ENCODE measurements at places on chromosomes 6 and 20.

DNA sequence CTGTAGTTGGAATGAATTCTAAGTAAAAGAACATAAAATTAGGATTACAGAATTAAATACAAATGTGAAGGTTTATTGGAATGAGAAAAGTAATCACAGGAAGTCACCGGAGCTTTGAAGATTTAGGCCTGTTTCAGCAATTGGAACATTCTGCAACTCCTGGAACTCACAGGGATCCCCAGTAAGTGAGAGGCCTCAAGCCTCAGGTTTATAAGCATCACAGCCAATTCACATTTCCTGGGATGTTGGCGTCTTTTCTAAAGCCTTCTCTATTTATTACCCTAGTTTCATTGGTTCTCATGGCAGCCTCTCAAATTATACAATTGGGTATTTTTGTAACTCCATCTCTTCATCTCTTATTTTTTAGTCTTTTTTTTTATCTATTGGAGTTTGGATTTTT is 90.4 kb upstream of the HIVEP1 start:
- DNase-seq: no peak

GRCh38 chr6:145583753-145584152 is 151.6 kb downstream of the EPM2A start:
- no peak for DNase-seq

GRCh38 chr20:51457533-51457932 is 85.0 kb downstream of the NFATC2 start:
- no peak for DNase-seq

DNA sequence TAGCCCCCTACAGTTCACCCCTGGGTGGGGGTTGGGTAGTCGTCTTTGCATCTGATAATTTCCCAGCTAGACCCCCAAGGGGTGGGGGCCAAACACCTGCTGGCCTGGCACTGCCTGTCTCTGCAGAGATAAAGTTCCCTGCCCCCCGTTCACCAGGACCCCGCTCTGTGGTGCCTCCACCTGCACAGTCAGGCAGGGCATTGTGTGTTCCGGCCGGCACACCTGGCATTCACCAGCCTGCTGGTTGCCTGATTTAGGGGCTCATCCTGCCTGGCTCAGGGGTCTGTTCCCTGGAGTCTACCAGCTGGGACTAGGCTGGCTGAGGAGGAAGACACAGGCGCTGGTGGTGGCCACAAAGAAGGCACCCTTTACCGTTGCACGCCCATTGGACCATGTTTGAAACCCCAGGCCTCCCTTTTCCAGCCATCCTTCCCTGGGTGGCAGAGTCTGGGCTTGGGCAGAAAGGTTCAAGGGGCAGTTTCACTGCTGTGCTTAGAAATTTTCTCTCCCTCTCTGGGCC is 30.8 kb upstream of the SCRT2 start:
- DNase-seq: no peak

DNA sequence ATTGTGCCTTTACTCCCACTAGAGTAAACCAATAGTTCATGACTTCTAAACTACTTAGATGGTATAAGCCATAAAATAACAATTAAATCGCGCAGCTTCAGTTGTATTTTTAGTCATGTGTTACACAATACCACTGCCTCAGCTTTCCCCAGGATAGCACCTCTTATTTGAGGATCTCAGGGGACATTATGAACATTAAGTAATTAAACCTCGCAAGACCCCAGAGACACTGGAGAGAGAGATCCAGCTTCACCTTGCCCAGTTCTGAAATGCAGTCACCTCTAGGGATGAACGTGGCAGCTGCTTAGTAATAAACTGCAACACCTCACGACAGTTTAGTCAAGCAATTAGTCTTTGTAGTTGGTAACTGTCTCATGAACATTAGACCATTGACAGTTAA is 87.1 kb downstream of the CFAP61 start:
- no peak for DNase-seq

DNA sequence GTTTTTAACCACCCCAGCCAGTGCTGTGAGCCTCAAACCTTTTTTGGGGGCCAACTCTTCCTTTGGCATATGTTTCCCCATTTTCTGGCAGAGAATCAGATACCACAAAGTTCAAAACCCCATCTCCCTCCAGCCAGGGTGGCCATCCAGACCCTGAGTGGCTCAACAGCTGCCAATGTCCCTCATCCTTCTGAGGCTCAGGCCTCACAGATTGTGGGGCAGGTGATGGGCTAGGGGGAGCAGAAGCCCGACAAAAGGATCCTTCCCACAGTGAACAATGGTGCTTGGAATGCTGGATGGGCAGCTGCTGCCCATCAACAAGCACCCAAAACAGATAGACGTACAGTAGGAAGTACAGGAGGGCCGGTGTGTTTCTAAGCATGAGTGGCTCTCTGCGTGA is 42.6 kb upstream of the IL17A start:
- DNase-seq: no peak

DNA sequence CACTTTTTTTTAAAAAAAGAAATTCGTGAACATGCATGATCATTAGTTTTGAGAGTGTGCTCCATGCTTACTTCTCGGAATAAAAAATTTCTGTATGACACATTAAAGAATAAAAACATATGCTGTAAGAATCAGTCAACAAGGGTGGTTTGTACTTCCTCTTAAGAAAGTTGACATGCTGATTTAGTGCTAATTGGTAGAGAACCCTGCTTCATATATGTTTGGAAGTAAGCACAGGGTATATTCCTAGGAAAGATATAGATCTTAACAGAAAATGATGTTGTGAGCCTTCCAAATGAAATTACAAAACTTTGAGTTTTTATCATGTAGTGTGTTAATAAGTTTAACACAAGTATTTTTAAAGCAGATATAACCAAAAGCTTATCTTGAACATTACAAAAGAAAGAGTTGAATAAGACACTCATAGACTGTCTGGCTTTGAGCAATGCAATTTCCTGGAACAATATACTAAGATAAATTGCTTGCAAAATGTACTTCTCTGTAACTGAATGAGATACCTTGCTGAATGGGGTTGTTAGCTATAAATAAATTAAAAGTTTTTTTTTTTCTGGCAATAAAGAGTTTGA is 13.8 kb upstream of the VIP start:
- DNase-seq: no peak

GRCh38 chr20:46000262-46000996 is 8.3 kb upstream of the MMP9 start:
- DNase-seq: no peak

- DNase-seq: no peak
Measured at GRCh38 chr6:107942142-107942541, 15.9 kb downstream of the SEC63 start.
